ENCODE measurements at places on chromosomes 16 and 17.

GRCh38 chr17:43665084-43665936 lies 3.6 kb upstream of the MEOX1 start:
- DNase-seq, result no peak

DNA sequence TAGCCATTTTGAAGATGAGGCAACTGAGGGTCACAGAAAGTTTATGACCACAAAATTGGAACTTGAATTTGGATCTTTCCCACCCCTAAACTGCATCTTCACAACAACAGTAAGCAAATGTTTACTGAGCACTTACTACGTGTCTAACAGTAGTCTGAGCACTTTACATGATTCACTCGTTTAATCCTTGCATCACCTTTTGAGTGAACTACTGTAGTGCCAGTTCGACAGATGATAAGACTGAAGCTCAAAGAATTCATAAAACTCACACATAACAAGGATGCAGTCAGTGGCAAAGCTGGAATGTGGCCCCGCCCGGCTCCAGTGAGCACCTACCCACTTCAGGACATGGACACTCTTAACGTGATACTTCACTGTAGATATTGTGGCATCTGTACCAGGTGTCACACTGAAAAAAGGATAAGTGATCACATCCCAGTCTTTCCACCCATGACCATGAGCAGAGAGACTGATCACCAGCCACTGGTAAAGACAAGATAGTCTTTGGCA lies 36.0 kb upstream of the HLF start:
- no peak for DNase-seq

- no peak for DNase-seq
These were observed 4.3 kb downstream of the MT1H start for GRCh38 chr16:56673921-56674320.

- DNase-seq, result no peak
These were observed 5.2 kb downstream of the PKD1L3 start for GRCh38 chr16:71995038-71995437.

DNA sequence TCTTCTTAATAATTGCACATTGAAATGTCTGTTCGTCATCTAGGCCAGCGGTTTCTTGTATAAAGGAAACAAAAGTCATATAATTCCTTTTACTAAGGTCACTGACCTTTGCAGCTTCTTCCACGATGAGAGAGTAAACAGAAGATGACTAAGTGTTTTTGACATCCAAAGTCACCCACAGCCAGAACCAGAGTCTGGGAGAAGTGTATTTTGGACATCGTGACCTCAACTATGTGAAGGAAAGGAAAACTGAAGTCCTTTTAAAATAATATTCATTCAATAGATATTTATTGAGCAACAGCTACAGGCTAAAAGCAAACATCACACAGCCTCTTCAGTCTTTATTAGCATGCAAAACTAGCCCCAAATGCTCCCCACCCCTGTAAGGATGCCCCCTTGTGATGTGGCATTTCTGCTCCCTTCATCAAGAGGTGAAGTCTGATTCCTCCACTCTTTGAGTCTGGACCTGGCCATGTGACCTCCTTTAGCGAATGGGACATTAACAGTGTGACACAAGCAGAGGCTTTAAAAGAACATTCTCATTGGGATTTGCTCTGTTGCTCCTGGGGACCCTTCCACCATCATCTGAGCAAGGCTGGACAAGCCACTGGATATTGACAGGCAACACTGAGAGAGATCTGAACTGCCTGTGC lies 8.1 kb upstream of the PMP22 start:
- DNase-seq, result no peak

- no peak for DNase-seq
These were observed 11.9 kb upstream of the COL1A1 start for GRCh38 chr17:50213026-50214022.

GRCh38 chr17:78596871-78597764 lies 19.9 kb upstream of the DNAH17 start:
- no peak for DNase-seq

DNA sequence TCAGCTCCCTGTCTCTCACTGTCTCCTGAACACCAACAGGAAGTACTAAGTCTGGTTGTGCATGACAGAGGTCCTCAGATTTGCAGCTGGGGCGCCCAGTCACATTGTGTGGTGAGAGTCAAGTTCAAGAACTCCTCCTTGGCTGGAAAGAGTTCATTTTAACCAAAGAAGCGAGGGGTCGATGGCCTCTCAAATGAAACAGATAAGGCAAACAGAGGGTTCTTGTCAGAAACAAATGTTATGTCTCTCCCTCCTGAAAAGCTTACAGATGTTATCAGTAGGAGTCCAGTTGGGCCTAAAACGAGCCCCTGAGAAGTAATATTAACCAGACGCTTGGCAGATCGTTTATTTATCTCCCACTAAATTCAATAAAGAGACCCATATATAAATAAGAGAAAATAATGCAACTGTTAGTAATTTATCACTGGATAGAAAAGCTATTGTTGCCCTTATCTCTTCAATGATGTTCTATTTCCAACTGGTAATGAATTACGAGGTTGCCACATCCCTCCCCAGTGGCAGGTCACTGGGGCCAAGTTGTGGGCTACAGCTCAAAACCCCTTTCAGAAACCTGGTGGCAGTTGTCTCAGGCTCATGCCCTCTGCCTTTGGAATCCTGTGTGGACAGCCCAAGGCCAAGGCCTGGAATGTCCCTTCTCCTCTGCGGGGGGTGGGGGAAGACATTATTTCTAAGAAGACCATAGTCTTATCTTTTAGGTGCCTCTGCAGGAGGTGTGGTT lies 307.5 kb upstream of the DYNLRB2 start:
- no peak for DNase-seq

- no peak for DNase-seq
These were observed 8.6 kb downstream of the SETD1A start for GRCh38 chr16:30966033-30966619.

DNA sequence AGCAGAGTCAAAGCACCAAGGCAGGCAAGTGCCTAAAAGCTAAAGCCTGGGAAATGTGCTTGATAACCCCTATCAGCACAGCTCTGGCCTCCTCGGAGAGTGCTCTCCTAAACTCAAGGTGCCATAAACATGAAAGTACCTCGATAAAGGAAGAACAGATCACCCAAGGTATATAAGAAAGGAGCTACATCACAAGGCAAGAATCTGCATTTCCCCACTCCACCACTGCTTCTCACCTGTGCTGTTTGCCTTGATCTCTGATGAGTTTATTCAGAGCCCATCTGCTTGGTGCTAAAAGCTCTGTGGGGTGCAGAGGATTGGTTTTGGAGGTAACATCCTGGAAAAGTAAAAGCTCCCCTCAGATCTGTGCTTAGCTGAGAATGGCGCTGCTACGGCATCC lies 449.5 kb upstream of the CDH5 start:
- no peak for DNase-seq

DNA sequence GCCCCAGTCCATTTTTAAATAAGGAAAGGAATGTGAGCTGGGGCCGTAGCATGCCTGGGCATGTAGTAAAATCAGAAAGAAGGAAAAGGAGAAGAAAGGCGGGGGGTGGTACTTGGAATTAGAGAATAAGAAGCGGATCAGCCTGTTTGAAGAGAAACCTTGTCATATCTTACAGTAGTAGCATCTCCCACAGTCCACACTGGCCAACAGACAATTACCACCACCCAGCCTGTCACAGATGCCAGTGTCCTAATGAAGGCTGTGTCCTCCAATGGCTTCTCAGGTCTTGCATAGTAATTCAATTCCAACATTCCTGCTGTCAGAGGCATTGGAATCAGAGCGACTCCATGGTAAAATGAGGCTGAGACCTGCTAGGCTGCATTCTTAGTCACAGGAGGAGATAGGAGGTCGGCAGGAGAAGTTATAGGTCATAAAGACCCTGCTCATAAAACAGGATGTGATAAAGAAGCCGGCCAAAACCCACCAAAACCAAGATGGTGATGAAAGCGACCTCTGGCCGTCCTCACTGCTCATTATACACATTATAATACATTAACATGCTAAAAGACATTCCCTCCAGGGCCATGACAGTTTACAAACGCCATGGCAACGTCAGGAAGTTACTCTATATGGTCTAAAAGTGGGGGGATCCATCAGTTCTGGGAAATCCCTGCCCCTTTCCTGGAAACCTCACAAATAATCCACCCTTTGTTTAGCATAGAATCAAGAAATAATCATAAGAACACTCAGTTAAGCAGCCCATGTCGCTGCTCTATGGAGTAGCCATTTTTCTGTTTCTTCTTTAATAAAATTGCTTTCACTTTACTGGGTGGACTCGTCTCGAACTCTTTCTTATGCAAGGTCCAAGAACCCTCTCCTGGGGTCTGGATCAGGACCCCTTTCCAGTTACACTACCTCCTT lies 9.6 kb upstream of the AKAP10 start:
- no peak for DNase-seq

DNA sequence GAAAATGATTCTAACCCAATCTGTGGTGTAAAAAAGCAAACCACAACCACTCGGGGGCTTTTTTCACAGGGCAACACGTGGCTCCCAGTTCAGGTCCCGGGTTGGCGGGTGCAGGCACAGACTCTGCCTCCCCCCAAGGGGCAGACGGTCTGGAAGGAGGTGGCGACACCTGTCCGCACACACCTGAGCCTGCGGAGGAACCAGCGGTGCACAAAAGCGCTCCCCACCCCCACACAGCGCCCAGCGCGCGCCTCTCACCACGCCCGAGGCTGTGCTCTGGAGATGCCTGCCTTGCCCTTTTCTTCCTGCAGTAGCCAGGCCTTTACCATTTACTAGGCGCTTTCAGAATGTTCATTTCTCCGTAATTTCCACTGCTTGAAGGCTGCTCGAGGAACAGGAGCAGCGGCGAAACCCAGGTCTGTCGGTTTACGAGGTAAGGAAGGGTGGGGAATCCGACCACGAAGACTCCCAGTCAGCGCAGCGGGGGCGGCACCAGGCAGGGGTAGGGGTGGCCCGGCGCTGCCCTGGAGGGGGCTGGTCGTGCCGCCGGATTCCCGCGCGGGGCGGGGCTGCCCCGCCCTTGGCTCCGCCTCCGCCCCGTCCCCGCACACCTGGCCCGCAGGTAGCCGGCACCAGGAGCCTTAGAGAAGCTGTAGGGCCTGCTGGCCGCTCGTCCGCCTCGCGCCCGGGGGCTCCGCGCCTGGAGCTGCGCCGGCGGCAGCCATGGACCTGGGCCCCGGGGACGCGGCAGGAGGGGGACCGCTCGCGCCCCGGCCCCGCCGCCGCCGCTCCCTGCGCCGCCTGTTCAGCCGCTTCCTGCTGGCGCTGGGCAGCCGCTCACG lies at the start of gene USP43:
USP43 (plus strand) TSS at position 608 of the 842 bp plus-strand sequence; CDS start at position 724, 116 bp downstream.
- no peak for DNase-seq

- DNase-seq, result no peak
These were observed 12.4 kb downstream of the MPRIP start for GRCh38 chr17:17054636-17055035.

- no peak for DNase-seq
These were observed at the start of gene CHD9NB for GRCh38 chr16:53052519-53053501. CHD9NB (minus strand) TSS chr16:53052897; CDS start chr16:53044158, 8,739 bp downstream.

DNA sequence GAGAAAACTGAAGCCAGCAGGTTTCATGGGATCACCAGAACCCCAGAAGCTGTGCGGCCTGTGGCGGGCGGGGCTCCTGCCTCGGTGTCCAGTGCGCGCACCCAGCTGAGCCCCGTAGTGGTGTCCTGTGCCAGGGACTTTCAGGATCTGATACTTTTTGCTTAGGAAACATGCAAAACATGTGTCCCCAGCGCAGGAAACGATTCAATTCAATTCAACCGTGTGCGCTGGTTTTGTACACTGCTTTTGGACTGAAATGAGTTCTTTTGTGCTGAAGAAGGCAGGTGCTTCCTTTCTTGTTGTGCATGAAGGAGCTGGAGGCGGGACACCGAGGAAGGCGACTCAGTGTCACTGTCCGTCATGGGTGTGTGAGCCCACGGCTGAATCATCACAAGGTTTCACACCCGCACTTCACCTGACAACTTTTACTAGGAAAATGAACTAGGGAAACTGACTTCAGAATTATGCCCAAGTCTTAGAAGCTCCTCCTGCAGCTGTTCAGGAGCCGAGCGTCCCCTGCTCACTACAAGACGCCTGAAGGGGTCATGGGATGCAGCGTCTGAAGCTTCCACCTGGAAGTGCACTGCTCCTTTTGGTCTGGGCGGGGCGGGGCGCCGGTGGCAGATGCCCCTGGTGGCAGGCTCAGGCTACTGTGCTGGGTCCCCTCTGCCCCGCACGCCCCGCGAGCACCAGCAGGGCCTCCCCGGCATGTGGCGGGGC lies 31.4 kb upstream of the ZNF750 start:
- no peak for DNase-seq

DNA sequence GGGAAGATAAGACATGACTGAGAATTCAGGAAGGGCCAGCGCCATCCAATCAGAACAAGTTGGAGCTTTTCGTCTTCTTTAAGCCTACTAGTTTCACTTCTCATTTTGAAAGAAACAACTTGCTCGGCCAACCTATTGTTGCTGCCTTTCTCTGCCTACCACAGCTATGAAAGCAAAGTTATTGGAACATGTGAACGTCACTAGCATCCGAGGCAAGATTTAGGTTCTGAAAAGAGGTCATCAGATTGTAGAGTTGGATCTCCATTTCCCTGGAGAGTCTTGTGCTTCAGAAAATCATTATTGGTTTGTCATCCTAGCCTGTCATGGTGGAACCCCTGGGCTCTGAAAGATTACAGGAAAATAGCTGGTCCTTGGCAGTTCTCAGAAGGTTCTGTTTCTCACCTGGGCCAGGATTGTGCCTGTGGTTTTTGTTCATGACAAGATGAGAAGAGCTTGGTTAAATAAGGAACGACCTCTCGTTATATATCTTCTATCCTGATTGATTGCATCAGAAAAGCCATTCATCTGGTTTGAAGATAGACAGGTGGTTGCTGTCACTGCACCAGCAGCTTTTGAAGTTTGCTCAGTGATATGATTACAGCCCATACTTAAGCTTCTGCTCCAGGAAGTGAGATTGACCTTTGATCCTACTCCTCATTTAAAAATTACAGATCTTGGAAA lies 25.3 kb downstream of the CDH13 start:
- DNase-seq, result no peak

- DNase-seq, result no peak
These were observed 53.1 kb downstream of the CMIP start for GRCh38 chr16:81497690-81498089.

DNA sequence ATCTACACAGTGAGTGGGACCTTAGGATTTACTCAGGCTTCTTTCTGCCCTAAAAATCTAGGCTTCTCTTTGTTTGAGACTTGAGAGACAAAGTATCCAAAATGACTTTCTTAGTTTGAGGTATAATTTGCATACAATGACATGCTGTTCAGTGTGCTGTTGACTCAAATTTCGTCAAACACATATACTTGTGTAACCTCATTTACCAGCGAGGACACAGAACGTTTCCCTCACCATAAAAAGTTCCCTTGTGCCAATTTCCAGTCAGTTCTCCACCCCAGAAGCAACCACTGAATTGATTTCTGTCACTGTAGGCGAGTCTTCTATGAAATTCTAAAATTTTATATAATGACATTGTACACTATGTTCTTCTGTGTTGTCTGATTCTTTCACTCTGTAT lies 68.0 kb upstream of the MAF start:
- no peak for DNase-seq

DNA sequence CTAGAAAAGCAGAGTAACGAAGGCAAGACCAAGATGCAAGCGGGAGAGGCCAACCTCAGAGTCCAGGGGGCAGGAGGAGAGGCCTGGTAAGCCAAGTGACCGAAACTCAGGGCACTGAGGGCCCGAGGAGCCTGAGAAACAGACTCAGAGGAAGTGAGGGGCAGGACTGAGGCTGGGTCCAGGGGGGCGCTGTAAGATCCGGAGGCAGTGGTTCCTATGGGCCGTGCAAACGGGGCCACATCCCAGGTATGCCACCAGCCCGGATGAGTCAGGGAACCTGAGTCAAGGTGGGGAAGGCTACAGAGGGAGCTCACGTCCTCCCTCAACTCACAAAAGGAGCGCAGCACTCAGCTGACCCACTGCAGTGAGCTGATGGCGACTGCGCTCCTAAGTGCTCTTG lies 8.3 kb downstream of the ZDHHC7 start:
- no peak for DNase-seq
